ENCODE measurements at places on chromosomes 11 and 22.

DNA sequence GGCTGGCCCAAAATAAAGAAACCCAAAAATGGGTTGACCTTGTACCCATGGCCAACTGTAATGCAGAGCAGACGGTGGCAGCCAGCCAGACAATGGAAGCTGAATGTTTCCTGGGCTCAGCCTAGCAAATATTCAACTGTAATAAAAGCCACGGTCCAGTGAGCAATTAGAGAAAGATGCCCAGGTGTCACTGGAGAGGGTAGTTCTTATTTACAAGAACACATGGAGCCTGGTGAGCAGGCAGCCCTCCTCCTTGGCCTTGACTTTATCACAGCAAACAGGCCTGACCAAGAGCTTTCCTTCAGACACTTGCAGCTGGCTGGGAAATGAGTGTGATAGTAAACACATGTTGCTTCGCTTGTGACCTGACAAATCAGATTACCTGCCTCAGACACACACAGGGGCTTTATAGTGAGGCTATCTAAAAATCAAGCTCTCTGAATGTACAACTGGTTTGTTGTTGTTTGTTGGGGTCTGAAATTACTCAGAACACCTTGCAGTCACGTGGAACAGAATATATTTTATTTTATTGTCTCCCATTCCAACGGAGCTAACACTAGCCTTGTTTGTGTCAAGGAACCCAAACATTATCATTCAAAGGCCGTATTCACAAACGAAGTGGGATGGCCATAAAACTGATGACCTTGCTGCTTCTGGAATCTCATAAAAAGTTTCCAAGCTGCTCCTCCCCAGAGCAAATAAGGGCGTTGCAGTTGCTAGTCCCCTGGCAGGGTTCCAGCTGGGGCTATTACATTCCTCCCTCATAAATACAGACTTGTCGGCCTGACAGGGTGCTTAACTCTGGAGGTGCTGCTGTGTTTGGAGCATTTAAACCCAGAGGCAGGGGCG, 161.1 kb downstream of the BBOX1 start:
- DNase-seq, result no peak

- peak; percentile 12 for DNase-seq
Measured at GRCh38 chr11:1192741-1193325, 30.0 kb upstream of the MUC5B start.

- no peak for DNase-seq
Measured at GRCh38 chr11:2195756-2196088, 24.1 kb upstream of the TH start.

DNA sequence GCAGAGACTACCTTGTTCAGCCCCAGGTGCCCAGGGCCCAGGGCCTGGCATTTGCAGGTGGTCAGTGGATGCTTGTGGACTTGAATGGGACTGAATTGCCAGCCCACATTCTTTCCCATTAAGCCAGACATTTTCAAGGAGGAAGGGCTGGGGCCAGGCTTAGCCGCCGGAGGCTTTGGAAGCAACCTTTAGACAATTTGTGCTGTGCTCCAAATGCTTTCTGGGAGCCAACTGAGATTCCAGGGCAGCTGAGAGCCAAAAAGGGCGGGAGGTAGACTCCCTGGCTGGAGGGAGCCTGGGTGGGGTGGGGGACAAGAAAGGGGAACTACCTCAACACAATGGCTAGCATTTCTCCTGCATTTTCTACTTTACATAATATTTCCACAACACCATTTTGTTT, 54.8 kb upstream of the TIMP3 start:
- no peak for DNase-seq

DNA sequence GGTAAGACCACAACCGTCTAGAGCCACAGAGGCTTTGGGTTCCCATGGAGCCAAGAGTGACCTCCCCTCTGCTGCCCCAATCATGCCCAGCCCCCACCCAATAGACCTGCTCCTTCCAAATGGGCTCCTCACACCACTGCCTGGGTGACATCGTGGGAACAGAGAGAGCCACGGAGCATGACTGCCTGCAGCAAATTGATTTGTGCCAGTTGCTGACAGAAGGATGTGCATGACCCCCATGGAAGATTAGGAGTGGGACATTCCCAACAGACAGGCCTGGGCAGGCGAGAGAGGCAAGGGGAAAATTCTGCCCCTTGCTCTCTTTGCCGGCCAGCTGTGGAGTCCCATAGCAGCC, 88.5 kb downstream of the TENM4 start:
- DNase-seq, result no peak

- no peak for DNase-seq
Measured at GRCh38 chr11:130064596-130064995, 5.1 kb upstream of the APLP2 start.

DNA sequence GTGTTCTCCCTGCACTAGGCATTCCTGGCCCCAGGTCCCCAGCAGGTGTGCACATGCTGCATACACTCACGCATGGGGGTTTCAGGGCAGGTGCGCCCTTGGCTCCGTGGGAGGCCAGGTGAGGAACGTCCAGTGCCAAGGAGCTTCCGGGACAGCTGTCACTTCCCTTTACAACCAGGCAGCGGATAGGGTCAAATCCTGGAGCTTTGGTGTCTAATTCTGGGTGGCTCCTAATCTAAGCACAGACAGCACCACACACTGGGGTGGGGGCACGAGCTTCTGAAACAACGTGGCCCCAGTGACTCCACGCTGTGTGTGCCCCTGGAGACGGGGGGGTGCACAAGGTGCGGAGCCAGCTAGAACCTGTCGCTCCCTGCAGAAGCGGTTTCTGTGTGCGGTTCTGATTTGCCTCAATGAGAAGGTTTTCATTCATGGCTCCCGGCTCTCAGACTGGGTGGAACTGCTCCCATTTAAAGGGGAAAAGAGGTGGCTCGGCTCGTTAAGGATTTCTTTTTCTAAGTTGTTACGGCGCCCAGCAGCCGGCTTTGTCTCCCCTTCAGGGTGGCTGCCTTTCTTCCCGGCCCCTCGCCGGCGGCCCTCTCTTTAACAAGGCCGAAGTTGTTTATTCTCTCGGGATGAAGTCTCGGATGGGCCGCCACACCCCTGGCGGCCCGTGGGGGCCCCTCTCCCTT, 5.0 kb downstream of the CCND1 start:
- no peak for DNase-seq

DNA sequence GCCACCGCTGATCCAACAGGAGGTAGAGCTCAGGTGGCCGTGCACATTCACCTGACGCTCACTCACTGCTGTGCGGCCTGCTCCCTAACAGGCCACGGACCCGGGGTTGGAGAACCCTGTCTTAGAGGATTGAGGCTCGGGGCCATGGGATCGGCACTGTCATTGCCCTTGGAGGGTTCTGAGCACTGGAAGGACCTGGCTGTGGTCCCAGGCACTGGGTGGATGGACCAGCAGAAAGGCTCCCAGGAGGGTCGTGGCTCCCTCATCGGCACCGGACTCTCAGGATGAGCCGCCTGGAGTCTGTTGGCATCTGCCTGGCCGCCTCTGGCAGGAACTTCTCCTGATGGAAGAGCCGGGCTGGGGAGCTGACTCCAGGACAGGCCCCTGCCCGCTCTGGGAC, 6.5 kb downstream of the KCNQ1 start:
- peak; percentile 23 for DNase-seq

- no peak for DNase-seq
Measured at GRCh38 chr11:44716256-44716655, 10.5 kb upstream of the TSPAN18 start.

- DNase-seq, result no peak
Measured at GRCh38 chr11:42674436-42674835, 637.4 kb upstream of the API5 start.

DNA sequence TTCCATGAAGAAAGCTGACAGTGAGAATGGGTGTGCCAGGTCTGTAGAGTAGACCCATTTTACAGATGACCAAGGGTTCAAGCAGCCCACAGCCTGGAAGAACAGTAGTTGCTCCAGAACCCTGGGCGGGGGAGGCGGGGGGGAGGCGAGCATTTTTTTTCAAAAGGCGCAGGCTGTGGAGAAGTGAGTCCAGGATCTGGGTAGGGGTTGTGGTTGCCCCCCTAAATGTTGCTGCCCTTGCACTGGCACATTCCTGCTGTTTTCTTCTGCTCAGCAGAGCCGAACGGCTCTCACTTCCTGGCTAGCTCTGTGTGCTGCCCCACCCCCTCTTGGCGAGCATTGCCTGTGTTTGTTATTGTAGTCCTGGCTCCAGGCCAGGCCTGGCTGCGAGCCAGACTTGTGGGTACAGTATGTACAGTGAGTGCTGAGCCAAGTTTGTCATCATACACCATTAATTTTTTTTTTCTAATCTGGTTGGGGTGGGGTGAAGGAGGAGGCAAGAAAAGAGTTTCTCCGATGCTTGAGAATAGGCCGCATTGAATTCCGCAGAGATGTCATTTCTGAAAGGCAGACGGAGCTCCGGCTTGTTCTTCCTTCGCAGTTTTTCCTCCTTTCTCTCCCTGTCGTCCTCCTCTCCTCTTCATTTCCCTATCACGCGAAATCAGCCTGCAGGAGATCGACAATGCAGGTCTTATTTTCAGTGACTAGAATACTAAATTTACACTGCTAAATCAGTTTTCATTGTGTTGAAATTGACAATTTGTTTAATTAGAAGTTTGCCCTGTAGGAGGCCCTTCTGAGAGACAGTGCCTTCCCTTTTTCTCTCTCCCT, 100.5 kb downstream of the ZBTB16 start:
- DNase-seq, result peak; percentile 97

- no peak for DNase-seq
Measured at GRCh38 chr22:32991353-32992101, 66.7 kb downstream of the SYN3 start.

DNA sequence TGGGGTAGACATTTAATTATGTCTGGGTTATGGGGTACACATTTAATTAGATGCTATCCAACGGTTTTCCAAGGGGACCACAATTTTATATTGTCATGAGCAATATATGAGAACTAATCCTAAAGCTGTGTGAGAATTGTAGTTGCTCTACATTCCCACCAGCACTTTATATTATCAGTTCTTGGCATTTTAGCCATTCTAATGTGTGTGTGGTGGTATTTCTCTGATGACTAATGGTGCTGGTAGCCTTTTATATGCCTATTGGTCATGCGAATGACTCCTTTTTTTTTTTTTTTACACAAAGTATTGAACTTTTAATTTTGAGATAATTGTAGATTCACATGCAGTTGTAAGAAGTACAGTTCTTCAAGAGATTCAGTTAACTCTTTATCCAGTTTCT, 26.2 kb downstream of the TMEM135 start:
- no peak for DNase-seq

GRCh38 chr11:122441666-122442035, 213.9 kb upstream of the UBASH3B start:
- no peak for DNase-seq

- DNase-seq, result no peak
Measured at GRCh38 chr22:35842519-35842913, 124.8 kb downstream of the APOL5 start.

DNA sequence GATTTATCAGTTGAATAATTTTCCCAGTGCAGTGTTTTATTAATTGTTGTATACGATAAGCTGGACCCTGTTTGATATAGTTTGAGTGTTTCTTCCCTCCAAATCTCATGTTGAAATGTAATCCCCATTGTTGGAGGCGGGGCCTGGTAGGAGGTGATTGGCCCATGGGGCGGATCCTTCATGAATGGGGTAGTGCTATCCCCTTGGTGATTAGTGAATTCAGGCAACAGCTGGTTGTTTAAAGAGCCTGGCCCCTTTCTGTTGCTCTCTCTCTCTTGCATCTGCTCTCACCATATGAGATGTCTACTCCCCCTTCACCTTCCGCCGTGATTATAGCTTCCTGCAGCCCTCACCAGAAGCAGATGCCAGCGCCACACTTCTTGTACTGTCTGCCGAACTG, 1.5 kb downstream of the OR5A1 start:
- no peak for DNase-seq

DNA sequence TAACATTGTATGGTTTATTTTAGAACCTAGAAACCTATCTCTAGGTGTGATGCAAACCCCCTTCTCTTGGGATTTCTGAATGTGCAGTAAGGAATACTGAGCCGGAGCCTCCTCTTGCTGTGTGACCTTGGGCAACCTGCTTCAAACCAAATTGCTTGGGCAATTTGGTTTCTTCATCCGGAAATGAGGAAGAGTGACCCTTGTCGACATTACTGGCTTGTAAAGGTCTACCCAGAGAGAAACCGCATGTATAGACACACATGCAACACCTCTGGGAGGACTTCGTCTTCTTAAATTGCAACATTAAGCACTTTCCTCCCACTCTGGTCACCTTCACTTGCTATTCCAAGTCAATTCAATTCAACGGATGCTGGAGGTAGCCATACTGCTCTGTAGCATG, 19.6 kb upstream of the TP53I11 start:
- no peak for DNase-seq

- no peak for DNase-seq
Measured at GRCh38 chr11:77063861-77064260, 2.9 kb upstream of the CAPN5 start.

DNA sequence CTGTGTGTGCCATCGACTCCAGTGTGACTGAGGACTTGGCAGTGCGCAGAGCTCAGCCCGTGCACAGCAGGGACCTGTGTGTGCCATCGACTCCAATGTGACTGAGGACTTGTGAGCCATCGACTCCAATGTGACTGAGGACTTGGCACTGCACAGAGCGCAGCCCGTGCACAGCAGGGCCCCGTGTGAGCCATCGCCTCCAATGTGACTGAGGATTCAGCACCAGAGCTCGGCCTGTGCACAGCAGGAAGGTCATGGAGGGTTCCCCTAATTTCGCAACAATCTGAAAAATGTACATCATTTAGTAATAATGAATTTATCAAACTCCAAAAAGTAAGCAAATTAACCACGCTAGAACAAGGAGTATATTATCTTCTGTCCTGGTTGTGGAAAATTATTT, 348.3 kb upstream of the B3GAT1 start:
- DNase-seq, result no peak

- no peak for DNase-seq
Measured at GRCh38 chr11:75333807-75334140, 17.7 kb downstream of the ARRB1 start.

GRCh38 chr11:78562398-78562797, 12.3 kb downstream of the NARS2 start:
- DNase-seq, result no peak

DNA sequence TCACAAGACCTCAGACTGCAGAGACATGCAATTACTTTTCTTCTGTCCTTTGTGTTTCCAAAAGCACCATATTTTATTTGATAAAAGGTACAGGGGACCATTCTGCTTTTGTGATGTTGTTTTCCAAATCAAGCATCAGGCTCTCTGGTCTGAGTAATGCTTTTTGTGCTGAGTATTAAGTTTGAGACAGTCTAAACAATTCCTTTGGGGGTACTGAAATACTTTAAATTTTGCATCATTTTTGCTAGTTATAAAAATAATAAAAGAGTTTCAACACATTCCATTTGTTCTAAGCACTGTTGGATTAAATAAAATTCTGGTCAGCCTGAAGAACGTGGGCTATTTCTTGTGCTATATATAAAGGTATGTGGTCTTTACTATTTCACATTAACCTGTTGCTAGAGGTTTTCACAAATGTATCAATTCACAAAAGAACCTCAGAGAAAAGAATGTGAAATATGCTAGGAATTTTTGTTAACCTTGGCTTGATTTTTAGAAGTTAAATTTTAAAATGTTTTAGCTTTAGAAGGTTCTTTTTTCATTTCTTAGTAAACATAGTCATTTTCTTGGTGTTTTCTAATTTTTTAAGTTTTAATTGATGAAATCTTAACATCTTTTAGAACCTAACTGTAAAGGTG, 61.6 kb downstream of the C22orf31 start:
- no peak for DNase-seq
